Sigmoid colon (tissue), 7 donors: ENCODE measurements at places on chromosomes 7 and 10. TPM values are rescaled to one million over a fixed set of nuclear protein-coding genes. Genes with fewer than 3 reads are reported as not detected.

DNA sequence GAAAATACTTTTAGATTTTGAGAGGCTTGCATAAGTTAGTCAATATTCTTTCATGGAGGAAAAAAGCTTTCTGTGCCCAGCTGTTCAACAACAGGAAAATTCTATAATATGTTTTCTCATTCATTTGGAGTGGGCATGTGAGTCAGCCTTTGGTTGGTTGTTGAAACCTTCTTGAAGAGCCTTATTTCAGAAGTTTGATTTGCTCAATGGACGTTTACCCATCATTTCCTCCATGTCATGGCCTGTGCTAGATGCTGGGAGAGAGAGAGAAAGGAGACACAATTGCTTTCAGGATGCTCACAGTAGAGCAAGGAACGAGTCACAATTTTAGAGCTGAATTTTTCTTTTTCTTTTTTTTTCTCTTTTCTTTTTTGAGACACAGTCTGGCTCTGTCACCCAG, 181.7 kb downstream of the PRKCQ start:
- DNase-seq = no peak

DNA sequence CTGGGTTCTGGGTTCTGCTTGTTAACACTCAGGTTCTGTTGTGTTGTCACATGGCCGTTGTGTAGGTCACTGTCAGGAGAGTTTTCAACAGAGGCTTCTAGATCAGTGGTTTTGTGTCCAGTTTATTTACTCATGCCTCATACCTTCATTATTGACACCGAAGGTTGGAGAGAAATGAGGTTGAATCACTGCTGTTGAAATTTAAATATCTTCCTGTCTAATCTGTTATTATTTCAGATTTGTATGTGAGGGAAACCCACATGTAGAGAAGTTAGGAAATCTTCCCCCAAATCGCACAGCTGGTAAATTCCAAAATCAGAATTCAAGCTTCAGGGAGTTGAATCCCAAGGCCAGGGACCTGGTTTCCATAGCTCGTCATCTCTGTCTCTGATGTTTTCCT, 28.3 kb upstream of the KLF6 start:
- no peak for DNase-seq

Gene NME8
- not detected for total RNA-seq

- DNase-seq = no peak
Measured at GRCh38 chr7:90955641-90956207, 308.5 kb upstream of the FZD1 start.

GRCh38 chr10:75895259-75895658, 463.8 kb downstream of the LRMDA start:
- no peak for DNase-seq
